IPS-NIHi11 (cell line): ENCODE measurements at places on chromosomes 11 and 22.

- no peak for DNase-seq
Observed at GRCh38 chr11:64020976-64021756, 14.6 kb upstream of the FLRT1 start.

GRCh38 chr11:111427471-111427912 is 48.4 kb upstream of the POU2AF1 start:
- no peak for DNase-seq

DNA sequence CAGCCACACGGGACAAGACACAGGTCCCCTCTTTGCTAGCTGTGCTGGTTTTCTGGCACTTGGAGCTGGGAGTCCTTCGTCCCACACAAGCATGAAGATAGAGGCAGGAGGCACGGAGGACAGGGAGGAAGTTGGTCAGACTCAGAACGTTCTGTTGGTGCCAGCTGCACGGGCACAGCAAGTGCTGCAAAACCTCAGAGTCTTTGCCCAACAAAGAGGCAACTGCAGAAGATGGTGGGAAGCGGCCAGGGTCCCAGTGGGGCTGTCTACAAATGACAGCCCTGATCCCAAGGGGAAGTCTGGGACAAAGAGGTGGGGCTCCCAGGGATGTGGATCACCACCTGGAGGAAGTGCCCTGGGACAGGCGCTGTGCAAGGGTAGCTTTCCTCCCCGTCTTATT is 9.4 kb upstream of the OSM start:
- DNase-seq: no peak

- no peak for DNase-seq
Observed at GRCh38 chr11:61978703-61979661, 11.5 kb upstream of the FTH1 start.

- no peak for DNase-seq
Observed at GRCh38 chr11:73929388-73929787, 21.4 kb upstream of the DNAJB13 start.

DNA sequence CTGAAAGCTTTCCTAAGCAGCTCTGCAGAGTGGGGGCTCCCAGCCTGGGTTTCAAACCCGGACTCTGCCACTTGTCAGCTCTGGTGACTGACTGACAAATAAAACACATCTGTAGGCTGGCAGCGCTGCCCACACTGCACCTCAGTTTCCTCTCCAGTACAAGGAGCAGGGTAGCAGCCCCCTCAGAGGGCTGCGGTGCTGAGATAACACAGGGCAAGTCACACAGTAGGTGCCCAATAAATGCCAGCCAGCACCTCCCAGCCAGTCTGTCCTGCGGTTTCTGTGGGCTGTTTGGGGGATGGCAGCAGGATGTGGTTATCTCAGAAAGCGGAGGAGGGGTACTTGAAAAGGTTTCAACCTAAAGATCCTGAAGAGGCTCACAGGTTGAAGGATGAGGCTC is 1.5 kb downstream of the SYT12 start:
- DNase-seq: no peak

DNA sequence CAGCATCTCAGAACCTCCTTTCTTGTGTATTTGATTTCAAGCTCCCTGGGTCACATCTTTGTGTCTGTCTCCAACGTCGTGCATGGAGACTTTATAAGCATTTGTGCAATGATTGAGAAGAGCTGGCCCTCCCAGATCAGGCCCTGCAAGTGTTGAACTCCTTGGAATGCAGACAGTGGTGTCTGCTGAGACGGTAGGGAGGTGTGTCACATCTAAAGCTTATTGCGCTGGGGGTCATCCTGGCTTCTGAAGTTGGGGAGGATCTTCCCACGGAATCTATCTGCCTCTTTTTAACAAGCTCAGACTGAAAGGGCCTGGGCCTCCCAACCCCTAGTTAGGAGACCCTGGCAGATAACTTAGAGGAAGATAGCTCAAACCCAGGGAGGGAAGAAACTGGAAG is 6.7 kb downstream of the APLNR start:
- DNase-seq: no peak

- peak; percentile 3 for DNase-seq
Observed at GRCh38 chr22:30874431-30875370, 93.9 kb downstream of the MORC2 start.

DNA sequence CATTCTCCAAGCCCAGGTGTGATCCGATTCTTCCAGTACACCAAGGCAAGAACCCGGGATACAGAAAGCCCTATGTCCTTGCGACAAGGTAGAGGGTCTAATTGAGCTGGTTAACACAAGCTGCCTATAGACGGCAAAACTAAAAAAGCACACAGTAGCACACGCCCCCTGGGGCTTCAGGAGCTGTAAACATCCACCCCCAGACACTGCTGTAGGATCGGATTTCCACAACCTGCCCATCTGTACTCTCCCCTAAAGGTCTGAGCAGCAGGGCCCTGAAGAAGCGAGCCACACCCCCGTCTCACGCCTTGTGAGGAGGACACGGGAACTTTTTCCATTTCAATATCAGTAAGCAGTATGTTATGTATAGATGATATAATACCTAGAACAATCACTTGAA is 624.7 kb downstream of the BUD13 start:
- DNase-seq: peak; percentile 50

DNA sequence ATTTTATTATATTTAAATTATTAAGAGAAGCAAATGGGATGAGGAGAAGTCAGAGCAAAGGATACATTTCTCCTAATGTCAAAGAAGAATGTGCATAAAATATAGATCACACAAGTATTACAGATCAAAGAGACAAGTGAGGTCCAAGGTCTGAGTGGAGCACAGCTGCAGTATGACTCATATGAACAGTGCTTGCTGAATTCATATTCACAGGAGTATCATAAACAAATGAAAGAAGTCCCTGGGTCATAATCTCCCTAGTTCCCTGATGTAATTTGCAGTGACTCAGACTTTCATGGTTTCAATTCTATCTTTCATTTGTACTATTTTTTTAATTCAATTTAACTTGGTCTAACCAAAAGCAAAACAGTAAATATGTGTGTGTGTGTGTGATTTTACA is 499.0 kb upstream of the CCDC179 start:
- no peak for DNase-seq

DNA sequence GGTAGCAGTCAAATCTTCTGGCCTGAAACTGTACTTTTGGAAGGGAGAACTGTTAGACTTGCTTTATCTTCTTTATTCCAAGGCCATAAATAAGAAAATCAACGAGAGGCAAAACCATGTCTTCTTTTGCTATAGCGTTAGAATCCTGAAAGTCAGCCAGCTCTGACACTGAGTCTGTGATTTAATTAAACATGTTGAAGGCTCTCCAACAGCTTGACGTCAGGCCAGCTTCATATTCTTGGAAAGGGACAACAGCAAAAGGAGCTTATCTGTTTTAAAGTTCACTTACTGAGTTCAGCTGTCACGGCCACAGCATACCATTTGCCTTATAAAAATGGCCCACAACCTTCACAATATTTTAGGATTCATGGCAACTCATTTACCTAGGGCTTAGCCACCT is 131.0 kb upstream of the LDLRAD3 start:
- DNase-seq: no peak
